ENCODE measurements at places on chromosomes 11 and 22.

- no peak for DNase-seq
These were observed 385.1 kb downstream of the DCDC1 start for GRCh38 chr11:30984442-30984816.

- DNase-seq, result no peak
These were observed 319.0 kb downstream of the DDX10 start for GRCh38 chr11:108983636-108984420.

DNA sequence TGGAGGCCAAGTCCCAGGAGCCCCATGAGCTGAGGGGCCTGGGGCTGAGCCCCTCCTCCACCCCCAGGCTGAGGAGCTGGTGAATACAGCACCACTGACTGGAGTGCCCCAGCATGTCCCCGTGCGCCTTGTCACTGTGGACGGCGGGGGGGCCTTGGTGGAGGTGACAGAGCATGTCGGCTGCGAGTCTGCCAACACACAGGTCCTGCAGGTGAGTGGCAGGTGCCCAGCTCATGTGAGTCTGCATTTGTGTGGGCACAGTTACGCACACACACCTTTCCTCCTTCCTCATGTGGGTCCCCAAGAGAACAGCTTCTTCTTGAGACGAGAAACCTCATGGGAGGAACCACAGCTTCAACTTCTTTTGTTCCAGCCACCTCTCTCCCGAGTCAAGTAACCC is 7.7 kb downstream of the TMEM132A start:
- no peak for DNase-seq

- peak; percentile 43 for DNase-seq
These were observed 8.7 kb upstream of the TTC12 start for GRCh38 chr11:113305440-113306336.

All from anterior cingulate cortex (tissue), 58 donors.